A549 treated with dexamethasone at 1 μM for 4 hours (cell line): ENCODE measurements at places on chromosomes 12 and 14. TPM values are rescaled to one million over a fixed set of nuclear protein-coding genes. Genes with fewer than 3 reads are reported as not detected.

TGM1 gene
- 0.82 to 1.4 TPM (median 1.1 TPM) in 5 replicates for total RNA-seq

SYCP3 gene
- 0.04 to 0.16 TPM (median 0.09 TPM) in 4 of 5 replicates, not detected in the other for total RNA-seq

SDSL gene
- total RNA-seq, result 22.3 to 26.3 TPM (median 24.0 TPM) in 5 replicates

RPGRIP1 gene
- 0.15 to 0.39 TPM (median 0.25 TPM) in 5 replicates for total RNA-seq

ANKS1B gene
- total RNA-seq, result 0.20 to 0.52 TPM (median 0.51 TPM) in 5 replicates

AKAP6 gene
- total RNA-seq, result 0.29 to 0.70 TPM (median 0.41 TPM) in 5 replicates

ACOT6 gene
- total RNA-seq, result not detected in 5 replicates

SLC4A8 gene
- total RNA-seq, result 1.3 to 2.7 TPM (median 2.3 TPM) in 5 replicates

KANSL2 gene
- 37.6 to 40.9 TPM (median 39.0 TPM) in 5 replicates for total RNA-seq

KRT81 gene
- 3,069 to 3,830 TPM (median 3,573 TPM) in 5 replicates for total RNA-seq

IGFBP6 gene
- 171 to 218 TPM (median 205 TPM) in 5 replicates for total RNA-seq

ADGRD1 gene
- 0.40 to 0.56 TPM (median 0.55 TPM) in 5 replicates for total RNA-seq

PLXNC1 gene
- 0.07 to 0.16 TPM (median 0.08 TPM) in 5 replicates for total RNA-seq

NPAS3 gene
- total RNA-seq, result not detected in 5 replicates

TAS2R9 gene
- not detected in 5 replicates for total RNA-seq

CBLN3 gene
- total RNA-seq, result 0.84 to 1.3 TPM (median 1.0 TPM) in 5 replicates

TMPRSS12 gene
- not detected in 5 replicates for total RNA-seq

HHIPL1 gene
- total RNA-seq, result 0.09 to 0.34 TPM (median 0.31 TPM) in 5 replicates

FGF23 gene
- not detected in 5 replicates for total RNA-seq

SLC25A3 gene
- total RNA-seq, result 716 to 751 TPM (median 730 TPM) in 5 replicates

TCP11L2 gene
- total RNA-seq, result 1.7 to 3.1 TPM (median 2.1 TPM) in 5 replicates

CCDC175 gene
- total RNA-seq, result not detected in 5 replicates
